ENCODE measurements at places on chromosomes 4 and X.

- no peak for DNase-seq
Observed at GRCh38 chr4:828641-829271, 2.8 kb upstream of the CPLX1 start.

GRCh38 chrX:77788050-77788449 lies 2.0 kb upstream of the ATRX start:
- no peak for DNase-seq

DNA sequence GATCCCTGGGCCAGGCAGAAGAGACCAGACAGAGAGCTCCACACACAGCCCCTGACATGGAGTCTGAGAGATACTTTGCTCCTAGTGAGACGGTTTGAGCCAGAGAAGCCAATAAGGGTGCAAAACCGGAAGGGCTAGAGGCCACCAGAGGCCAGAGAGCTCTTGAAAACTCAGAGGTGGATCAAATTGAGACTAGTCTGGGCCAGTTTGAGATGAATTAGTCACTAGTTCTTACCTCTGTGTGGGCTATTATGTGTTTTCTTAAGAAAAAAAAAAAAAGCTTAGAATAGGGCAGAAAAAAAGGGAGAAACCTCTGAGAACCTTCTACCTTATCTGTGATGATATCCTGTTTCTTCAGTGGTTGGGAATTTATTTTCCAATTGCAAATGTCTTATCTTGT lies 110.4 kb upstream of the EDNRA start:
- no peak for DNase-seq

DNA sequence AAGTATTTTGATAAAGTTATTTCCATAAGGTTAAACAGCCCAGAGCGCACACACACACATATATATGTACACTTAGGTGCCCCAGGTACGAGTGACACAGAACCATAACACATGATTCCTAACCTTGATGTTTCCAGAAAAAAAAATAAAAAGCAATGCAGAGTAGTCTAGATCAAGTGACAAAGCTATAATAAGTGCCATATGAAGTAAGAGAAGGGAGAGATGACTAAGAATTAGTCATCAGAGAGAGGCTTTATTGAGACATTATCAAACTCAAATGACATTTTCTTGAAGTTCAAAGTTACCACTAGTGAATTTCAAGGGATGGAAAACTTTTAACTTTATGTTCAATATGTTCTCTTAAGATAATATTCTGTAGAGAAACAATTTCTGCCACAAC lies 215.0 kb downstream of the HTR2C start:
- no peak for DNase-seq

GRCh38 chrX:37383313-37383712 lies 34.1 kb downstream of the PRRG1 start:
- no peak for DNase-seq

DNA sequence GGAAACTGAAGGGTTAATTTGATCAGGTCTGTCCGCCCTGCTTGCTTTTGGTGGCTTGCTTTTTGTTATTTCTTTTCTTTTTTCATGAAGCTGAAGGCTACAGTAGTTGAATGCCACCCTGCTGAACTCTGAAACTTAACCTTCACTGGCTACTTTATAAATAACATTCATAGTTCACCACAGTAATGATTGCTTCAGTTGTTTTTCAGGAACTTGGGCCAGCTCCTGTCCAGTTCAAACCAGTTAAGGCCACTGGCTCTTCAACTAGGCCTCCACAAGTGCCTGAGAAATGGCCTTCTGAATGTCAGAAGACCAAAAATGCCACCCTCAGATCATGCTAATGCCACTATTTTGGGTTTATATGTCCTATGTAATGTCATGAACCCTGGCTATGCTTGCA lies 7.7 kb upstream of the ASB9 start:
- no peak for DNase-seq

GRCh38 chr4:179757641-179758040 lies 2315.4 kb upstream of the AGA start:
- no peak for DNase-seq

Measured in activated CD4-positive, alpha-beta T cell treated with anti-CD3 and anti-CD28 coated beads for 1 hour (primary cell).